Germinal center (tissue), 1 donor: ENCODE measurements at places on chromosomes 6 and 20.
A peak's percentile ranks its signal among the peaks of the same experiment; 100 is the strongest.

- no peak for DNase-seq
Observed at GRCh38 chr20:41275301-41275731, 42.2 kb downstream of the ZHX3 start.

- peak; percentile 30 for DNase-seq
Observed at GRCh38 chr6:122838060-122838780, 49.2 kb downstream of the SMPDL3A start.

- DNase-seq, result no peak
Observed at GRCh38 chr20:58552366-58552934, 37.3 kb upstream of the APCDD1L start.

- no peak for DNase-seq
Observed at GRCh38 chr6:113388996-113389395, 468.1 kb upstream of the MARCKS start.

DNA sequence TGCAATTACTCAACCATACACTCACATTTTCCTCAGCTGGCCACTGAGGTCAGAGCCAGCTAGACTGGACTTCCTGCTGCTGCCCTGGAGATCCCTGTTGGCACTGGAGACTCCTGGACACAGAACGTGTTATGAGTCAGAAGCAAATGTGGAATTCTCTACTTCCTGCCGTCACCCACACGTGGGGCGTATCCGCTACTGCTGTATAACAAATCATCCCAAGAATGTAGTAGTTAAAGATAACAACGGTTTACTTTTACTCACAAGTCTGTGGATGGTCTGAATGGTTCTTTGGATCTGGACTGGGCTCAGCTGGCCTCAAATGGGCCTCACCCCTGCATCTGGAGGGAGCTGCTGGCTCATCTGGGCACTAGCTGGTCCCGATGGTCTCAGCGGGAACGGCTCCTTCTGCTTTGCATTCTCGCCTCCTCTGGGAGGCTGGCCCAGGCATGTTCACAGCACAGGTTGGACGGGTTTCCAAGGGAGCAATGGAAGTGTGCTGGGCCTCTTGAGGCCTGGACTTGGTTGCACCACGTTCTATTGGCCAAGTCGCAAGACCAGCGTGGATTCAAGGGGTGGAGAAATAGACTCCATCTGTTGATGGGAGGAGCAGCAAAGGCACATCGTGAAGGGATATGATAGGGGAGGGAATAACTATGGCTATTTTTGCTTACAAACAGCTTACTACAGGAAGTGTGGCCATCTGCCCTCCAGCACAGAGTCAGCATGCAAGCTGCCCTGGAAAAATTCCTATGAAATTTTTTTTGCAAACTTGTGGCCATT, 118.5 kb downstream of the SNX5 start:
- no peak for DNase-seq

DNA sequence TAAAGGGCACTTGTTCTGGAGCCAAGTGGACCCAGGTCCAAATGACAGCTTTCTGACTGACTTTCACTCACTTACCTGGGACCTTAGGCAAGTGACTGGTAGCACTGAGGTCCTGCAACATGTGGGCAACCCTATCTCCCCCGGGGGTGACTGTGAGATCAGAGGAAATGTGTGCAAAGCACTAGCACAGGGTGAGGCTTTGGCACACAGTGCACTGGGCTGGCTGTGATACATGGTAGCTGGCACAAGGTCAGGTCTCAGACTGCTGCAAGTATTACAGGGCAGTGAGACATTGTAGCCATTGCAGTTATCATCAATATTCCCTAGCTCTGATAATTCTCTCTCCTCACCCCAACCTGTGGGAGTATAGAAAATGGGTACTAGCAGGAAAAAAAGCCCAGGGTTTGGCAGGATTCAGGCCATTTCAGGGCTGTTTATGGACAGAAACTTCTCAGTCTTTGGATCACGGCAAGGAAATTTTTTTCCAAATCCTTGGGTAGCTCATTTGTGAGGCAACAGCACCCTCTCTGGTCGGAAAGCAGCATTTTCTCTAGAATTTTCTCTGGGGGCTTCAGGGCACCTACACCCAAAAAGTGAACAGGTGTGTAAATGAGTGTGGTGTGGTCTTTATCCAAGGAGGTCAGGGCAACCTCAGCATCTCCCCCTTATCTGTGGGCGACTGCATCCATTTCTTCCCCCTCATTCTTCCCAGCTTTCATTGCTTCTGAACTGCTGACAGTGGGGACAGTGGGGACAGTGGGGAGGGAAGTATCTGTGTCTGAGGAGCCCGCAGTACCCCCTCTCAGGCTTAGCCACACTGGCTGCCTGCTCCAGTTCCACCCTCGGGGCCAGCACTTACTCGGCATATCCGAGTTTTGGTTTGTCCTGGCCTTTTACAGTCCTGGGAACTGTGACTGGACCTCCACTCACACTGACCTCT, 148.7 kb upstream of the PHACTR3 start:
- DNase-seq, result no peak

DNA sequence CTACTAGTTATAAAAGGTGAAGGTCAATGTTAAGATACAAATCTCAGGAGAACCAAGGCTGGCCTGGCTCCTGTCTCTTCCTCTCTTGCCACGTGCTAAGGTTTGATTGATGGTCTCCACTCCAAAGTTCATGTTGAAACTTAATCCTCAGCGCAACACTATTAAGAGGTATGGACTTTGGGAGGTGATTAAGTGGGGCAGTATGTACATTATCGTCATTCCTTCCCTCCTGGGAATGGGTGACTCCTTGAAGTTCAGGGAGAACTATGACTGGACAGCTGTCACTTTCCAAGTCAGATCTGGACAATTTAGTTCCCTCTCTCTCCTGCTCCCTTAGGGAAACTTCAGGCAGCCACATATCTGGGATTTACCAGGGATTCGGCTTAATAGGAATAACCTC, 50.5 kb downstream of the KCNK5 start:
- DNase-seq, result no peak

DNA sequence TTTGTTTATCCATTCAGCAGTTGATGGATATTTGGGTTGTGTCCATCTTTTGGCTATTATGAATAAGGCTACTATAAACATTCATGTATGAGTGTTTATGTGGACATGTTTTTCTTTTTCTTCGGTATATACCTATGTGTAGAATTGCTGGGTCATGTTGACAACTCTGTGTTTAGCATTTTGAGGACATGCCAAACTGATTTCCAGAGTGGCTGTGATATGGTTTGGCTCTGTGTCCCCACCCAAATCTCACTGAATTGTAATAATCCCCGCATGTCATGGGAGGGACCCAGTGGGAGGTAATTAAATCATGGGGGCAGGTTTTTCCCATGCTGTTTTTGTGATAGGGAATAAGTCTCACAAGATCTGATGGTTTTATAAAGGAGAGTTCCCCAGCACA, 439.7 kb downstream of the UTRN start:
- DNase-seq, result no peak

- DNase-seq, result no peak
Observed at GRCh38 chr6:20802596-20802995, 268.3 kb downstream of the CDKAL1 start.

DNA sequence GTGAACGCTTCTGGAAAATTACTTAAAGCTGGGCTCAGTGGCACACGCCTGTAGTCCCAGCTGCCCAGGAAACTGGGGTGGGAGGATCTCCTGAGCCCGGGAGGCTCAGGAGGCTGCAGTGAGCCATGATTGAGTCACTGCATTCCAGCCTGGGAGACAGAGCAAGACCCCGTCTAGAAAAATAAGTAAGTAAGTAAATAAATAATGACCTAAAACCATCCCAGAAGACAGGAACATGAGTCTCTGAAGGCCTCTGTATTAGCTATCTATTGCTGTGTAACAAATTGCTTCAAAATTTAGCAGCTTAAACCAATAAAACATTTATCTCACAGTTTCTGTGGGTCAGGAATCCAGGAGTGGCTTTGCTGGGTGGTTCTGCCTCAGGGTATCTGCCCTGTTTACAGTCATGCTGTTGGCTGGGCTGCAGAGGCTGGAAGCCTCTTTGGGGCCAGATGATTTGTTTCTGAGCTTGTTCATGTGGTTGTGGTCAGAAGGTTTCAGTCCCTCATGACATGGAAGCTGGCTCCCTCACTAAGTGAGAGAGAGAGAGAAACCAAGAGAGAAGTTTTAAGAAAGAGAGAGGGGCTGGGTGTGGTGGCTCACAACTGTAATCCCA, 48.4 kb upstream of the NCOA3 start:
- no peak for DNase-seq

DNA sequence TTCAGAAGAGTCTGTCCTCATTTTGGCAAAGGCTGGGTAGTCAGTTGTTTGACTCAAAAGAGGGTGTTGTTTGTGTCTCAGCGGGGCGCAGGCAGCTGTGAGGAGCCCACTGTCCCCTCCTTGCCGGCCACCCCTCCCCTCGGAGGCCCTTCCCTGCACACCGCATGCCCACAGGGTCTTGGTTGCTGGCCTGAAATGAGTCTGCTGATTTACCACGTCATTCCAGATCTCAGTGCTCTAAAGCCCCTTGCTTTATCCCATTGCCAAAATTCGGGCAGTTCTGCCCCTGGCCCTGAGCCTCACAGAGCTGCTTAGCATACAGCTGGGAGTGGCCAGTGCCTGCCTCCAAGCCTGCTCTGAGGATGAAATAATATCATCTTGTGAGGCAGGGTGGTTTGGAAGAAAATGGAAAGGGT, 220.7 kb downstream of the UST start:
- no peak for DNase-seq

DNA sequence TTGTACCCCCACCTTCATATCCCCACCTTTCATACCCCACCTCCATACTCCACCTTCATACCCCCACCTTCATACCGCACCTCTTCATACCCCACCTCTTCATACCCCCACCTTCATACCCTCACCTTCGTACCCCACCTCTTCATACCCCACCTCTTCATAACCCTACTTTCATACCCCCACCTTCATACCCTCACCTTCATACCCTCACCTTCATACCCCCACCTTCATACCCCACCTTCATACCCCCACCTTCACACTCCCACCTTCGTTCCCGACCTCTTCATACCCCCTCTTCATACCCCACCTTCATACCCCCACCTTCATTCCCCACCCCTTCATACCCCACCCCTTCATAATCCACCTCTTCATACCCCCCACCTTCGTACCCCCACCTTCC, 92.9 kb upstream of the NAA20 start:
- no peak for DNase-seq

GRCh38 chr6:51467231-51467952, 620.0 kb downstream of the PKHD1 start:
- no peak for DNase-seq

DNA sequence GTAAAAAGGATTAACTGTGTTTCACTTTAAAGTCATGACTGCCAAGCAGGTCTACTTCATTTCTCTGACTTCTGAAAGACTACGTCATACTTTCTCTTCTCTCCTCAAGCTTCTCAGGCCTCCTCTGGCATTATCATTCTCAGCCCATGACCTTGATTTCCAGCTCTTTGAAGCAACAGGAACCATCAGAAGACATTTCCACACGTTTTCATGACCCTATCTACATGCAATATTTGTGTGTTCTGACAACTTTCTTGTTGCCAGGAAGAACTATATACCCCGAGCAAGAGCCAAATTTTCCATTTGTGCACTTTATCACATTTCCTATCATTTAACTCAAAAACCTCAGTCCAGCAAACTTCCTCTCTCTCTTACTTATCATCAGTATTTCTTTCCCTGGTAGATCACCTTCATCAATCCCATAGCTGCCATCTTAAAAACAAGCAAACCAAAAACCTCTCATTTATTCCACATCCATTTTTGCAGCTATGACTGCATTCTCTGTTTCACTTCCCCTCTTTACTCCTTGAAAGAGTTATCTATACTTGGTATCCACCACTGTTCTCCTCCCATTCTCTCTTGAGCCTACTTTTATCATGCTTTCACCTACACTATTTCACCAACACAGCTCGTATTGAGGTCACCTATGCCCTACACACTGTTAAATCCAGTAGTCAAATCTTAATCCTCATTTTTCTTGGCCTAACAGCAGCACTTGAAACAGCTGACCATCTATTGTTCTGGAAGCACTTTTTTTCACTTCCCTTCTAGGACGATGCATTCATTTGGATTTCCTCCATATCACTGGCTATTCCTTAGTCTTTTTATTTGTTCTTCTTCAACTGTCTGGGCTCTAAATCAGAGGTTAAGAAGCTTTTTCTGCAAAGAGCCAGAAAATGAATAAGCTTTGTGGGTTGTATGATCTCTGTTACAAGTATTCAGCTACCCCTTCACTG, 47.1 kb downstream of the STX7 start:
- peak; percentile 3 for DNase-seq

DNA sequence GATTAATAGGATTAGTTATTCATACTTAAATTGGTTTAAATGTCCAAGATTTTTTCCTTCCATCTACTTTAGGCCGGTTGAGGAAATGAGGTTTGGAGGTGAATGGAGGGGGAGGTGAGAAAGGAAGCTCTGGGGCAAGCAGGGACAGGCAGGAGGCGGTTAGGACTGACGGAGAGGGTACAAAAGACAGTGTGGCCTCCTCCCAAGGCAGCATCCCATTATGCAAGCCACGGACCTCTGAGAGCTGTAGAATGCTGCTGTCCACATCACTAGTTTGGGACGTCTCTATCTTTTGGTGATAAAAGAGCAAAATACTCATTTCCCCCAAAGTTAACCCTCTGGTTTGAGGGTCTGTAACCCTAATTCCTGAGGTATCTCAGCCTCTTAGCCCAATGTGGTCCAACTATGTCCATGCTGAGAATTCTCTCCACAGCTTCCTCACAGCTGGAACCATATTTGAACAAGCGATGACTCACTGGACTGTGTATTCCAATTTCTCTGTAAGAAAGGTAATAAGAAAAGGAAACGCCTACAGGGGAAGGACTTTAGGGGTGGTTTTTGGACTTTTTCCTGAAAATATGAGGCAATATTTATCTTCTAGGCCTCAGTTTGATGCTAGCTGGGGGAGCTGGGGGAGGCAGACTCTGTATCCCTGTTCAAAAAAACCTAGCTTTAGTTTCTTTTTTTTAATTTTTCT, 172.2 kb downstream of the TFAP2B start:
- no peak for DNase-seq

DNA sequence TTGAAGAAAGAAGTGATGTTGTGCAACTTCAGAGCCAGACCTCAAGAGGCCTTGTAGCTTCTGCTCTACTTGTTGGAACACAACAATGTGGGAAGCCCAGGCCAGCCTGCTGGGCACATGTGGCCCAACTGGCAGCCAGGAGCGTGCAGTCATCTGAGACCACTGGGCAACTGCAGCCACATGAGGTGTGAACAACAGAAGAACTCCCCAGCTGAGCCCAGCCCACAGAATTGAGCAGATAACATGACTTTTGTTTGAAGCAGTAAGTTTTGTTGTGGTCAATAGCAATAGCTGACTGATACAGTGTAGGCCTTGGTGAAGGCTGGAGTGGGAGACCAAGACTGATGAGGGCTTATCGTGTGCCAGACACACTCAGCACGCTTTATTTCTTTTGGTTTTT, 8.6 kb upstream of the ADAM33 start:
- DNase-seq, result no peak

- no peak for DNase-seq
Observed at GRCh38 chr20:3743251-3743650, 10.8 kb downstream of the HSPA12B start.
